ENCODE measurements at places on chromosomes 16 and 17.

GRCh38 chr16:48206594-48207242 is 37.4 kb upstream of the LONP2 start:
- DNase-seq: no peak

DNA sequence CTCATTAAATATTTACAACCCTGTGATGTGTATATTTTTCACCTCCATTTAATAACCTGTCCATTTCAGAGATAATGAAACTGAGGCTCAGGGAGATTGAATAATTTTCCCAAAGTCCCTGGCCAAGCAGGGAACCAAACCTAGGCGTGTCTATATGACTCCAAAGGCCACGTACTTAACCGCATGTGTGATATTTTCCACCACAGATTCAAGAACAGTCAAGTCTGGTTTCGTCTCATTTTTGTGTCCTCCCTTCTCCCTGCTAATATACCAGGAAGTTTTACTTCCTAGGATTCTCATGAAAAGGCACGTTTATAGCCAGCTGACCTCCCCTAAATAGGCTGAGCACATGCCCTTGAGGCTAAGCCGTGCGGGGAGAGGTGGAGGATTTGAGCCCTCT is 15.3 kb downstream of the WFIKKN2 start:
- DNase-seq: no peak

DNA sequence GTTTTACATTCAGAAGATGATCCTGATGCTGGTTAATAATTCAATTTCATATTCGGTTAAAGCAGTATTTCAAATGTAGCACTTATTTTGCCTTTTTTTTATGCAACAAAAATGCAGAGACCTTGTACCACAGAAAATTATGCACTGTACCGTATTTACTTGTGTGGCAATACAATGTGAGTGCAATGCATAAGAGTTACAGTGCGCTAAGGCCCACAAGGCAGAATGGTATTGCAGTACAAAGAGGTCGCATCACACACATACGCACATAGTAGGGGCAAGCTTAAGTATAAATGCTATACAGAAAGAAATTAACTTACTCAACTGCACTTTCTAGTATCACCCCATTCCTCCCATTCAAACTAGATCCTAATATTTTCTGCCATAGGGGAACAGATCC is 103.0 kb downstream of the SYCE1L start:
- no peak for DNase-seq

GRCh38 chr17:50882851-50883250 is 16.7 kb upstream of the TOB1 start:
- no peak for DNase-seq

DNA sequence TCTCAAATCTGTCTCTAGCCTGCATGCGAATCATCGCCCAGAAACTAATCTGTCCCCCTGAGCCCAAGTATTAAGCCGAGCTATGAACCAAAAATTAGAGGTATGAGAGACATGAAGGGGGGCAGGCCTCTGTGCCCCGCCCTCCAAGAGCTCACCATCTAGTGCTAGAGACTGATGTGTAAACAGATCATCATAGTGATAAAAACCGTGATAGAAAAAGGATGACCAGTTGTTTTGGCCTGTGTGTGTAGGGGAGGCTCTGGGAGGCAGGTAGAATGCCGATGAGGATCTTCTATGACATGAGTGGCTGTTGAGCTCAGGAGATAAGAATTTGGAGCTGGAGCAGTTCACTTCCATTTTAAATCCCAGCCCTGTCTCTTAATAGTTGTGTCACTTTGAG is 89.1 kb upstream of the TBX2 start:
- DNase-seq: no peak

- DNase-seq: no peak
These were observed 132.8 kb downstream of the RBFOX3 start for GRCh38 chr17:79478051-79478461.

GRCh38 chr17:70414300-70414699 is 245.0 kb downstream of the KCNJ2 start:
- no peak for DNase-seq

DNA sequence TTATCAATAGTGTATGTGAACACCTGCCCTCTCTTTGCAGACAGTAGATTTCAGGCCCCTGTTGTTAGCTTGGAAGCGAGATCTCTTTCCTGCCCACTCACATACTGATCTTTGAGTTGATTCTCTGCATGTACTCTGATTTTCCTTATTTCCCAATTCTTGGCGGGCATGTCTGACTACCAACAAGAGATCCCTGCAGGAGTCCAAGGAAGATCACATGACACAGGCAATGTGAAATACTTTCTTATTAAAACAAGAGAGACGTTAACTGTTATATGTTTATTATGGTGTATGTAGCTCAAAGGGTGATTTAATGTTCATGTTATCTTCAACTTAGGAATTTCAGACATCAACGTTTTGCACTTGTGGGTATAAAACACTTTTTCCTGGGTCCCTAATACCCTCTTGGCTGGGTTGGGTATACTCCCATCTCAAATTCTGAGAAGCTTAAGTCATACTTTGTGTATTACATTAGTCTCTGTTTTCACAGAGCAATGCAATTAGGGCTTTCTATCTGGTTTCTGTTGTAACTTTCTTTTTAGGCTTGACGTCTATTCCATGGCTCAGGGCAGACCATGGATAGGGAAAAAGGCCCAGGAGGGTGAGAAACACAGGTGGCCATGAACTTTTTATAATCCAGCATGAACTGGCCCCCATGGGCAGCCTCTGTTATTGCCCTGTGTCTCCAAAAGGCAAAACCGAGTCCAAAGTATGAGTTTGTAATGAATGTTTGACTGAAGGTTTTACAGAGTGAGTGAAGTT is 32.2 kb downstream of the HSD17B2 start:
- no peak for DNase-seq
